ENCODE measurements at places on chromosomes 7 and 10.

GRCh38 chr7:98133621-98134303 lies 27.1 kb downstream of the LMTK2 start:
- DNase-seq: no peak

- DNase-seq: no peak
Observed at GRCh38 chr7:139034855-139035585, 822 bp downstream of the ZC3HAV1L start.

GRCh38 chr7:75739796-75740672 lies 1.3 kb upstream of the HIP1 start:
- no peak for DNase-seq

GRCh38 chr7:122166740-122167139 lies 22.7 kb upstream of the AASS start:
- DNase-seq: no peak

GRCh38 chr7:130127821-130128317 lies 57.5 kb downstream of the KLHDC10 start:
- no peak for DNase-seq
